Activated CD8-positive, alpha-beta T cell treated with anti-CD3 and anti-CD28 coated beads, Interleukin-2, amount 10 ng/mL, durations not matched to agents 7 days and 5 days (primary cell): ENCODE measurements at places on chromosomes 3 and 15.

- no peak overlapping the region for H3K4me3 ChIP-seq
- no peaks in the 10 kb centered on the region for H3K27me3 ChIP-seq
- no peaks in the 10 kb centered on the region for H3K36me3 ChIP-seq
- H3K27ac ChIP-seq: no peak overlapping the region
Observed at GRCh38 chr3:105174017-105174615, 192.6 kb upstream of the ALCAM start.

DNA sequence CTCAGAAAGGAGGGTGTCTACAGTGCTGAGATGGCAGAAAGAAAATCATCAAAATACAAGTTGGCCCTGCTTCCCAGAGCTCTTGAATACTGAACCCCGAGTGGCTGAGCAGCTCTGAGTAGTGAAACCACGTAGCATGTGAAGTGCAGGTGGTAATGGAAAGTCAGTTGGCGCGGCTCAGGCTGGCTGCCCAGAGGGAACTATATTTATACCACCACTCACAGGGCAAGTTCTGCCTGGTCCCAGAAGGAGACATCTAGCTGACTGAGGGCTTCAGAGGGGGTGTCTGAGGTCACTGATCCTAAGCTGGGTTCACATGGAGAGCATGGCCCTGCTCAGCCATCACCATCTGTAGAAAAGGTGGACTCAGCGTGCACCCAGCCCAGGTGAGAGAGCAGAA is 129.6 kb upstream of the AGBL1 start:
- no peaks in the 10 kb centered on the region for H3K4me1 ChIP-seq
- H3K27me3 ChIP-seq: peaks cover 2% of the 10 kb centered on the region
- no peak overlapping the region for H3K4me3 ChIP-seq
- H3K36me3 ChIP-seq: no peaks in the 10 kb centered on the region
- H3K27ac ChIP-seq: no peak overlapping the region
- no peak for DNase-seq

DNA sequence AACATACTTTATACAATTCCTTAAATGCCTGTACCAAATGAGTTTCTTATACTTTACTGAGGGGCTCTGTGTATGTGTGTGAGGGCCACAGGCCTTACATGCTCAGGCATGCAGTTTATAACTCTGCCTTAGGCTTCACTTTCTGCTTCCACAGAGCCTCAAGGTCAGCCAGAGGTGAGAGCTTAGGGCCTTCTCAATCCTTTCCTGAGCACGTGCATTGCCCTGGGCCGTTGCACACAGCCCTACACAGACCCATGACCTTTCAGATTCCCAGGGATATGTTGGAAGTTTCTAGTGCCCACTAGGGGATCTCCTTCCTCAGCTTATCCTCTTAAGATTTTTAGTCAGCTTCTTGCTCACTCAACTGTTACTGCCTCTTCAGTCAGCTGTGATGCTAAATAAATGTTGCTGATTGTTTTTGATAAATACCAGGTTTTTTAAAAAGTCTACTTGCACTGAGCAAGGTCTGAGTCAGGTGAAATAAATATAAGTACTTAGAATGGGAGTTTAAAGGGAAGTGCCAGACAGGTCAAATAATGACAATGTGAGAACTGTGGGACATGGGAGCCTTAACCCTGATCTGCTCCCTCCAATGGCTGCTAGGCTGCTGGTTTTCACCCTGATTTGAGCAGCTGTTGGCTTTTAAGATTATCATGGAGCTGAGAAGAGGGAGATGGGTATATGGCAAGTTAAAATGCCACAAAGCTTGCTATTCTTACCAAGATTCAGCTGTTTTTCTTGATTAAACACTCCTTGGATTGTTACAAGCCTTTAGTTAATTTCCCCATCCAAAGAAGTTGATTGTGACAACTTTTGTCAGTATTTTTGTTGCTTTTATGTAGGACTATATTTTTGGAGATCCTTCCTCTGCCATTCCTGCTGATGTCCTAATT is 169.5 kb downstream of the PLD1 start:
- no peaks in the 10 kb centered on the region for H3K4me1 ChIP-seq
- no peak overlapping the region for H3K4me3 ChIP-seq
- DNase-seq: no peak
- peaks cover 3% of the 10 kb centered on the region for H3K27me3 ChIP-seq
- no peaks in the 10 kb centered on the region for H3K36me3 ChIP-seq
- no peak overlapping the region for H3K27ac ChIP-seq

- H3K27me3 ChIP-seq: no peaks in the 10 kb centered on the region
- DNase-seq: no peak
- no peak overlapping the region for H3K27ac ChIP-seq
- H3K36me3 ChIP-seq: peaks cover 3% of the 10 kb centered on the region
Observed at GRCh38 chr3:136728918-136729317, 23.3 kb downstream of the STAG1 start.

- H3K27me3 ChIP-seq: peaks cover 10% of the 10 kb centered on the region
- H3K27ac ChIP-seq: no peak overlapping the region
- DNase-seq: no peak
Observed at GRCh38 chr3:154334973-154335420, 10.7 kb upstream of the DHX36 start.

- no peaks in the 10 kb centered on the region for H3K27me3 ChIP-seq
- no peak overlapping the region for H3K4me3 ChIP-seq
- H3K27ac ChIP-seq: no peak overlapping the region
- H3K36me3 ChIP-seq: no peaks in the 10 kb centered on the region
- no peaks in the 10 kb centered on the region for H3K4me1 ChIP-seq
Observed at GRCh38 chr3:70177881-70178645, 134.4 kb downstream of the MDFIC2 start.

DNA sequence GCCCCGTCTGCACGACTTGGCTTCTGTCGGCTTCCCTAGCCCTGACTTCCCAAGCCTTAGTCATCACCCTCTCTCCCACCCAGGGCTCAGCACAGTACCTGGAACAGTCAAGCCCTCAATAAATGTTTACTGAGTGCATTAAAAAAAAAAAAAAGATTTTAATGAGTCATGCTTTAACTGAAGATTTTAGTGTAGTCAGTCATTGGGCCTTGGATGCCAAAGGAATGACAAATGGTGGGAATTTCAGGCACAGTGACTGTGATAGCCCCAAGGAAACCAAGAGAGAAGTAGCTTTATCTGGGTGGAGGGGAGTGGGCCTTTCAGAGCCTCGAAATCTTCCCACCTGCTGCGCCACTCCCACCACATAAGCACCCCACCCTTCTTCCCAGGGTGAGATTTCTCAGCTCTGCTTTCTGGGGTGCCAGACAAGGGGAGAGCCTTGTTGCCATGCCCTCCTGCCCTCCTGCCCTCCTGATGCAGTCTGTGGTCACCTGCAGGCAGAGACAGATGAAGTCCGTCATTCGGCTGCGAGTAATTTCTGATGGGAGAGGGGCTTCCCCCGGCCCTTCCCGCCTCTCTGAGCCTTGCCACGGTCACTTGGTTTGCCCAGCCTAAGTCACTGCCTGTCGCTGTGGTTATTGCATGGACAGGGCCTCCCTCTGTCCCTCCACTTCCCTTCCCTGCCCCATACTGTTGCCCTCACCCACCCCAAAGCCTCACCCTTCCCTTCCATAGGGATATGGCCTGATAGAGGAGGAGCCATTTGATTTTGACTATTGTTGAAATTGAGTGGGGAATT is 41.8 kb downstream of the SMAD3 start:
- H3K4me3 ChIP-seq: no peak overlapping the region
- H3K36me3 ChIP-seq: peaks cover 55% of the 10 kb centered on the region

DNA sequence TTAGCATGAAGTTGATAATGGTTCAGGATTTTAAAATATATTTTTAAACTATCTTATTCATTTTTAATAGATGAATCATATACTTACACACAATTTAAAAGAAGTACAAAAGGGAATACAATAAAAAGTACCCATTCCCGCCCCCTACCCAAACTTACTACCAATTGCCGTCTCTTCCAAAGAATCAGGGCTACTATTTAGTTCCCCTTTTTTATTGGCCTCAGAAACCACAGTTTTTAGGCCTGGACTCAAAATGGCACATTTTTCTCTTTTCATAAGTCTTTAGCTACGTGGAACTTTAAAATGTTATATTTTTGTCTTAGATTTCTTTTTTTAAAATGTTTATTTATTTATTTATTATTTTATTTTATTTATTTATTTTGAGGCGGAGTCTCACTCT is 18.0 kb downstream of the LRRK1 start:
- H3K36me3 ChIP-seq: no peaks in the 10 kb centered on the region
- H3K27ac ChIP-seq: no peak overlapping the region
- H3K27me3 ChIP-seq: peaks cover 5% of the 10 kb centered on the region
- DNase-seq: no peak
- no peaks in the 10 kb centered on the region for H3K4me1 ChIP-seq

GRCh38 chr3:131406274-131406673 is 24.7 kb downstream of the NUDT16 start:
- H3K4me1 ChIP-seq: no peaks in the 10 kb centered on the region
- no peak for DNase-seq
- H3K4me3 ChIP-seq: no peak overlapping the region
- no peaks in the 10 kb centered on the region for H3K36me3 ChIP-seq

GRCh38 chr3:8756671-8757070 is 12.7 kb downstream of the OXTR start:
- no peak for DNase-seq
- H3K4me3 ChIP-seq: no peak overlapping the region
- H3K27me3 ChIP-seq: peaks cover 3% of the 10 kb centered on the region
- H3K36me3 ChIP-seq: no peaks in the 10 kb centered on the region
- no peak overlapping the region for H3K27ac ChIP-seq
- H3K4me1 ChIP-seq: no peaks in the 10 kb centered on the region

- no peak overlapping the region for H3K27ac ChIP-seq
- H3K36me3 ChIP-seq: peaks cover 31% of the 10 kb centered on the region
- no peaks in the 10 kb centered on the region for H3K27me3 ChIP-seq
Observed at GRCh38 chr15:39961051-39961450, 27.1 kb downstream of the EIF2AK4 start.

GRCh38 chr15:83012076-83012426 is 612 bp upstream of the C15orf40 start:
- peak overlapping the region; percentile 87 for H3K4me3 ChIP-seq
- H3K4me1 ChIP-seq: peaks cover 50% of the 10 kb centered on the region

DNA sequence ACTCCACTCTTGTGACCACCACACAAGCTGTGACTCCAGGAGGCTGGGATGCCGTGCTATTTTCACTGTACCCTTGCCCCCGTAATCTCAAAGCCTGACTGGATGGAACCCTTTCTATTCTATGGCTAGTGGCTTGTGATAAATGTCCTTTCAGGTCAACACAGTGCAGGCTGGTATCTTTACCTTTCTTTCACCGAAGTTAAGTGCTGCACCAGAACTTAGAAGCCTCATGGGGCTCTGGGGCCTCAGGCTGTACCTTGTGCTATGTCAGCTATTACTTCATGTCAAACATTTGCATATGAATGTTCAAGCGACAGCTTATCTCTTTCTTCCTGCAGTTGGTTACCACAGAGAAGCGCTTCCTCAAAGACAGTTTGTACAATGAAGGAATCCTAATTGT is 66.8 kb downstream of the RPL39L start:
- H3K36me3 ChIP-seq: peaks cover 77% of the 10 kb centered on the region
- H3K27ac ChIP-seq: peak overlapping the region; percentile 55
- peaks cover 2% of the 10 kb centered on the region for H3K4me1 ChIP-seq
- no peak for DNase-seq
- no peaks in the 10 kb centered on the region for H3K27me3 ChIP-seq

- H3K36me3 ChIP-seq: no peaks in the 10 kb centered on the region
- H3K27me3 ChIP-seq: no peaks in the 10 kb centered on the region
- H3K4me3 ChIP-seq: no peak overlapping the region
- H3K4me1 ChIP-seq: peaks cover 34% of the 10 kb centered on the region
Observed at GRCh38 chr15:67782691-67782991, 42.7 kb upstream of the SKOR1 start.

GRCh38 chr3:66344848-66345578 is 124.2 kb downstream of the SLC25A26 start:
- H3K27ac ChIP-seq: no peak overlapping the region
- H3K36me3 ChIP-seq: peaks cover 8% of the 10 kb centered on the region
- H3K4me3 ChIP-seq: no peak overlapping the region
- no peaks in the 10 kb centered on the region for H3K27me3 ChIP-seq
- H3K4me1 ChIP-seq: peaks cover 2% of the 10 kb centered on the region

GRCh38 chr3:161026612-161027510 is 78.3 kb downstream of the B3GALNT1 start:
- no peak overlapping the region for H3K4me3 ChIP-seq
- no peak overlapping the region for H3K27ac ChIP-seq
- H3K27me3 ChIP-seq: peaks cover 3% of the 10 kb centered on the region
- peaks cover 2% of the 10 kb centered on the region for H3K4me1 ChIP-seq
- no peak for DNase-seq
- H3K36me3 ChIP-seq: peaks cover 12% of the 10 kb centered on the region

- H3K36me3 ChIP-seq: no peaks in the 10 kb centered on the region
- H3K4me1 ChIP-seq: peaks cover 13% of the 10 kb centered on the region
- no peak overlapping the region for H3K4me3 ChIP-seq
Observed at GRCh38 chr3:46501702-46502101, 3.9 kb downstream of the RTP3 start.

DNA sequence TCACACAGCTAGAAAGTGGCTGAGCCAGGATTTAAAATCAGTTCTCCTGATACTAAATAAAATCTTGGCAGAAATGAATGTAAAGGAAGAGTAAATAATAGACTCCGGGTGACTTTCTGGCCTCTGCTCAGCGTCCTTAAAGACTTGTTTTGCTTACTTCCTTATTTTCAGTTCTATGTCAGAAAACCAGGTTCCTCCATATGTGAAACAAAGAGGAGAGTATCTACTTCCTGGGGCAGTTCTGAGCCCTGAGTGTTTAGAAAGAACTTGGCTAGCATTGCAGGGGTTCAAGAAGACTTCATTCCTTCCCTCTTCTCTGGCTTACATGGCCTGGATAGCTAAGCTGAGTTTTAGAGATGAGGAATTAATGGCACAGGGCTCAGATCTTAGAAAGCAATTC is 222.8 kb upstream of the TLE3 start:
- peaks cover 22% of the 10 kb centered on the region for H3K27me3 ChIP-seq
- no peak overlapping the region for H3K27ac ChIP-seq
- peaks cover 11% of the 10 kb centered on the region for H3K4me1 ChIP-seq
- no peak overlapping the region for H3K4me3 ChIP-seq
- no peak for DNase-seq

GRCh38 chr3:150544726-150545125 is 1.6 kb downstream of the SERP1 start:
- DNase-seq: no peak
- H3K27ac ChIP-seq: peak overlapping the region; percentile 64
- H3K27me3 ChIP-seq: no peaks in the 10 kb centered on the region
- H3K4me3 ChIP-seq: peak overlapping the region; percentile 94
- H3K4me1 ChIP-seq: peaks cover 51% of the 10 kb centered on the region
- H3K36me3 ChIP-seq: peaks cover 49% of the 10 kb centered on the region

- H3K36me3 ChIP-seq: no peaks in the 10 kb centered on the region
- peaks cover 16% of the 10 kb centered on the region for H3K4me1 ChIP-seq
- no peak for DNase-seq
- peaks cover 9% of the 10 kb centered on the region for H3K27me3 ChIP-seq
- no peak overlapping the region for H3K27ac ChIP-seq
Observed at GRCh38 chr3:13861461-13861860, 18.4 kb downstream of the WNT7A start.

- H3K4me1 ChIP-seq: no peaks in the 10 kb centered on the region
- no peak overlapping the region for H3K4me3 ChIP-seq
- no peak for DNase-seq
Observed at GRCh38 chr3:155605571-155605970, 139.3 kb downstream of the PLCH1 start.

- DNase-seq: peak; percentile 33
- no peak within 1 kb of the TSS for H3K27ac ChIP-seq
- peak within 1 kb of the TSS; percentile 71 for H3K4me3 ChIP-seq
Observed at GRCh38 chr3:146250449-146251382, at the start of gene PLSCR4. Gene PLSCR4 (minus strand): TSS chr3:146251105. CDS start chr3:146222071, 29,034 bp downstream.
